ENCODE measurements at places on chromosomes 12 and 14.

- DNase-seq = no peak
Observed at GRCh38 chr14:105622329-105622955, 96.1 kb downstream of the TMEM121 start.

- peak; percentile 37 for DNase-seq
Observed at GRCh38 chr14:75906680-75907280, 75.0 kb downstream of the TGFB3 start.

GRCh38 chr12:68016136-68016535 lies 26.9 kb downstream of the IFNG-AS1 start:
- DNase-seq = no peak

GRCh38 chr14:51458563-51458955 lies 193.2 kb upstream of the FRMD6 start:
- no peak for DNase-seq

DNA sequence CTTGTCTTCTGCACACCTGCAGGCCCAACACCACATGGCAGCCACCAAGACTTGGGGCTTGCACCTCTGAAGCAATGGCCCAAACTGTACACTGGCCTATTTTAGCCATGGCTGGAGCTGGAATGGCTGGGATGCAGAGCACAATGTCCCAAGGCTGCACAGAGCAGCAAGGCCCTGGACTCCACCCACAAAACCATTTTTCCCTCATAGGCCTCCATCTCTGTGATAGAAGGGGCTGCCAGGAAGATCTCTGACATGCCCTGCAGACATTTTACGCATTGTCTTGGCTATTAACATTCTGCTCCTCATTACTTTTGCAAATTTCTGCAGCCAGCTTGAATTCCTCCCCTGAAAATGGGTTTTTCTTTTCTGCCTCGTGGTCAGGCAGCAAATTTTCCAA lies 22.1 kb downstream of the ATXN7L3B start:
- no peak for DNase-seq

DNA sequence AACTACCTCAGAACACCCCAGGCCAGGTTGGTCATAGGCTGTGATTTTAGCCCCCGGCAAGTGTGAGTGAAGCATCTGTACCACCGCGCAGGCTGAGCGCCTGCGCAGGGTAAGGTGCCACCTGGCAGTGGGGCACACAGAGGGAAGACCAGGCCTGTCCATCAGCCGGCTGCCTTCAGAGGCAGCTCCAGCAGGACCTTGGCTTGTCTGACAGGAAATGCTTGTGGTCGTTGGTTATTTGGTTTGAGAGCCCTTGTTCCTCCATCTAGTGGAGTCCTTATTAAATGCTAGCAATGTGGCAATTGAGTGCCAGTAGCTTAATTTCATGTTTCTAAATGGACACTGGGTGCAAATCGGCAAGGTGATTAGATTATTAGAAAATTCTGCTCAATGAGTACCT lies 27.5 kb downstream of the SLC25A29 start:
- DNase-seq = no peak

DNA sequence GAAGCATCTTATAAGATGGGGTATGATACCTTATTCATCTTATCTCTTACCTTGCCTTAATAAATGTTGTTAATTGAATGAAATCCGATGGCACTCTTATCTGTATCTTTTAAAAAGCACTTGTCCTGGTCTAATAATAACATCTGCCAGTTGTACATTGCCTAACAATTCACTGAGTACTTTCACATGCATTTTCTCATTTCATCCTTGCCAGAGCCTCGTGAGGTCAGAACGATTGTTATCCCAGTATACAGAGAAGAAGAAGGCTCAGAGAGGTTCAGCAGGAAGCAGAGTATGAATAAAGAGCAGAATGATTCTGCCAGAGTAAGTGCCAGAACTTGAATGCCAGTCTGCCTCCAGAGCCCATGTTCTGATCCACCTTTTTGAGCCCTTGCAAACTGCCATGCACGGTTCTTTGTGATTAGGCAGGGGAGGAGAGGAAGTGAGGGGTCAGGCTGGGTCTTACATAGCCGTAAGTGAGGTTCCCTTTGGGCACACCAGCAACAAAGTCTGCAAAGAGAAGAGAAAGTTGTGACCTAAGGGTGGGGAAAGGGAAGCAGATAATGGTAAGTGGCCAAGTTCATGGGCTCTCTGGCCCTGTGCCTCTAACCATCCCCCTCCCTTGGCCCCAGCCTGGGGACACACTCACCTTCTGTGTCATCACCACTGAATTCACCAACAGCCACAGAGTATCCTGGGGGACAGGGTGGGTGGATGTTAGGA lies 11.7 kb downstream of the ITGA5 start:
- no peak for DNase-seq

DNA sequence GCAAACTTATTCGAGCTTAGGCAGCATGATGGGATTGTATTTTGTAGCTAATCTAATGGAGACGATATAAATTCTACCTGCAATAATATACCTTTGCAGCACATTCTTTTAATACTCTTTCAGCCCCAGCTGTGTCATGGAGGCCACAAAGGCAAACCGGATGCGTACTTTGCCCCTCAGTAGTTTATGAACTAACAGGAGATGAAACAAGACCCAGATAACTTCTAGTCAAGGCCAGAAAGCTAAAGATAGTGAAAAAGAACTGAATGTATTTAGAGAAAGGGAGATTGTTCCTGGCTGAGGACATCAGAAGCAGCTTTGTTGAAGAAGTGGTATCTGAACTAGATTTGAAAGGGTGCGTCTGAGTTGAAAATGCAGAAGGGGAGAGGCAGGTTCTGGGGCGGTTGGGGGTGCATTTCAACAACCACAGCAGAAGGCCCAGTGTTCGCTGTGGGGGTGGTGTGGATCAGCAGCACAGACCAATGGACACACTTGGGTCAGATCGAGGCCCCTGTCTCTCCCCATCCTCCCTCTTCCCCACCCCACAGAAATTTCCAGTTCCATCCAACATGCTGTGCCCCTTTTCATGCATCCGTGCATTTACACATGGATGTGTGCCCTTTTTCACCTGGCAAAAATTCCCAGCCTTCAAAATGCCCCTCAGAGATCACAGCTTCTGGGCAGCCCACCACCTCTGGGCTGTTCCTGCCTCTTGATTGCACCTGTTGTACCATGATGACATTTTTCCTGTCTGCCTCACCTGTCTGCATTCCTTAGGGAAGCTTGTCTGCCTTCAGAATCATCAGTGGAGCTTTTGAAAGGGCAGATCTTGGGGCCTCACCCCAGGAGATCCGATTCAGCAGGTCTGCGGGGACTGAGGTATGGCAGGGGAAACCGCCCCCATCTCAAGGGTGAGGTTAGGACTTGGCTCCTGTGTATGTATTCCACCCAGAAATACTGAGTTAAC lies 2.2 kb downstream of the ZNF839 start:
- no peak for DNase-seq

GRCh38 chr14:54104601-54105145 lies 148.0 kb upstream of the BMP4 start:
- no peak for DNase-seq

GRCh38 chr14:22497671-22498093 lies 91.3 kb downstream of the DAD1 start:
- DNase-seq = no peak

DNA sequence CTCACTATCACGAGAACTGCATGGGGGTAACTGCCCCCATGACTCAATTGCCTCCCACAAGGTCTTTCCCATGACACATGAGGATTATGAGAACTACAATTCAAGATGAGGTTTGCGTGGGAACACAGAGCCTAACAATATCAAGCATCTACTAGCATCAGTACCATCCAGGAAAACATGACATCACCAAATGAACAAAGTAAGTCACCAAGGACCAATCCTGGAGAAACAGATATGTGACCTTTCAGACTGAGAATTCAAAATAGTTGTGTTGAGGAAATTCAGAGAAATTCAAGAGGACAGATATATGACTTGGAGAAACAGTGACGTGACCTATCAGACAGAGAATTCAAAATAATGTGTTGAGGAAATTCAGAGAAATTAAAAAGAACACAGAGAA lies 65.8 kb upstream of the TMTC2 start:
- DNase-seq = no peak

DNA sequence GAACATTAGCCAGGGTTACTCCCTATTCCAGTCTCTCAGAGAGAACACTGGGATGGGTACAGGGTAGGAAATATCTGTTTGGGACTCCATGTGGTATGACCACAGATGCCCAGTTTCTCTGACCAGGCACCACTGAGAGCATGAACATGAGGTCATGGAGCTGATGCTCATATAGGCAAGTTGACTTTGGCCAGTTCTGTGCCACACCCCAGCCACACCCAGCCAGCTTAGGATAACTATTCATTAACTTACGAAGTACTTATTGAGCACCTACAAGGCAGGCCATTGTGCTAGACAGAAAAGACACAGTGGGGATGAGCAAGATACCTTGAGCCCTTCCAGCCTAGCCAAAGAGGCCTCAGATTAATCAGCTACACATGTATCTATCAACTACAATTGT lies 262.5 kb downstream of the DPF3 start:
- no peak for DNase-seq

- no peak for DNase-seq
Observed at GRCh38 chr12:114405519-114406271, at the start of gene TBX5. Gene TBX5 (minus strand): TSS chr12:114406144. CDS start chr12:114403898, 2,246 bp downstream.

DNA sequence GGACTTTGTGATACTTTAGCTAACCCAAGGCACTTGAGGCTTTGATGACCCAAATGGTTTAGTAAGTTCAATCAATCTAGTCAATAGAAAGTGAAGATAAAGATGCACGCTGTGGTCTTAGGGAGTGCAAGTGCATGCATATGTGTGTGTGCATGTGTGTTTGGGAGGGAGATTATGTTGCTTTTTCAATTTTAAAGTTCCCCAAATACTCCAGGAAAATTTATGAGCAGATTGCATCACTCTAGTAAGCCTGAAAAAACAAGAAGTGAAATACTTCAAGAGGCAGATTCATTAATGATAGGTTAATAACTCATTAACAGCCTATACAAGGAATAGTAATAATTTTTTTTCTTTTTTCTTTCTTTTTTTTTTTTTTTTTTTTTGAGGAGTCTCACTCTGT lies 12.4 kb upstream of the SIX1 start:
- DNase-seq = no peak

DNA sequence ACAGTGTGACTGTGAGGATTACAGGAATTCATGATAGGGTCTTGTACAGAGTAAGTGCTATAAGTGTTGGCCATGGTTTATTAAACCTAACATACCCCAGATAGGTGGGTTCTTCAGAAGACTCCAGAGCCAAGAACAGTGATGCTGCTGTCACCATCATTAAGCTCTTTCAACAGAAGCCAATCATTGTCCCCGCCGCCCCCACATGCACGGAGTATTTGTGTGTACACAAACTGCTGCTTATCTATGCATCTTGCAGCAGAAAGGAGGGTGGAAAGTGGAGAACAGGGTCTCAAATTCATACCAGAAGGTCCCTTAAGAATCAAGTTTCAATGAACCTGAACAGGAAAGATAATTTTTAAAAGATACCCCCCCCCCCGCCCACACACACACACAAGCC lies 51.2 kb downstream of the TMCC3 start:
- no peak for DNase-seq

DNA sequence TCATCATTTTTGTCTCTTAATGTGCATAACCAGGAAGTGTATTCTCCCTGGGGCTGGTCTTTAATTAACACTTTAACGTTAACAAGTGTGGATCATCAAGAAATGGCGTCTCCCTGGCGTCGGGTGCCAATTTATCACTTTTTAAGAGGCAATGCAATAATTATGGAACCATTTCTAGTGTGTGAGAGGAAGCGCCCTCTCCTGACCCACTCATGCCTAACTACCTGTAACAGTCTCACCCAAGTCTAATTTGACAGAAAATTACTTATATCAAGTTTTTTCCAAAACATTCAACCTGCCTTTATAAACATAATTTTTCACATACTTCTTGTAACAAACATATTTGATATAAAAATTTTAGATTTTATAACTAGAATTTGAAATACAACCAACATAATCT lies 905.3 kb upstream of the MDGA2 start:
- DNase-seq = no peak

DNA sequence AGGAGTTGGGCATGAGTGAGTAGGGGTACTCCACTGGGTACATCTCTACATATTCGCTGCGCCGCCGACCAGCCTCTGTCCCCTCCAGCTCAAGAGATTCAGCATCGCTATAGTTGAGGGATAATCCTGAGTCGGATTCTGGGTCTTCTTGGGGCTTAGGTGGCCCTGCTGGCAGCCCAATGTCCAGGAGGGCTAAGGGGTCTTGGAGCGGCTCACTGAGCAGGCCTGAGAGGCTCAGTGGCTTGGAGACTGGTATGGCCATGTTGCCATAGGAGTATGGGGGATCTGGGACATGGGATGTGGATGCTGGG lies 7.9 kb downstream of the NFE2 start:
- DNase-seq = no peak

- peak; percentile 54 for DNase-seq
Observed at GRCh38 chr14:91373591-91374254, 43.9 kb downstream of the CCDC88C start.

DNA sequence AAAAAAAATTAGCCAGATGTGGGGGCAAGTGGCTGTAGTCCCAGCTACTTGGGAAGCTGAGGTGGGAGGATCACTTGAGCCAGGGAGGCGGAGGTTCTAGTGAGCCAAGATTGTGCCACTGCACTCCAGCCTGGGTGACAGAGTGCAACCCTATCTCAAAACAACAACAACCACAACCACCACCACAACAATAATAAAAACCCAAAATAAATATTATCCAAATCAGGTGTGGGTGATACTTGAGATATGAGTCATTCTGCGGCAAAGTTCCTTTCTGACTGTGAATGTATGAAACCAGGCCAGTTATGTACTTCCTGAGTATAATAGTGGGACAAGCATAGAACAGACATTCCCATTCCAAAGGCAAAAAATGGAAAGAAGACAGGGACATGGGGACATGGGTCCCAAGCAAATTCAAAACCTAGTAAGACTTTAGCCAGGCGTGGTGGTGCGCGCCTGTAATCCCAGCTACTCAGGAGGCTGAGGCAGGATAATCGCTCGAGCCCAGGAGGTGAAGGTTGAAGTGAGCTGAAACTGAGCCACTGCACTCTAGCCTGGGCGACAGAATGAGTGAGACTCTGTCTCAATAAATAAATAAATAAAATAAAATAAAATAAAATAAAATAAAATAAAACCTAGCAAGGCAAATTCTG lies 9.7 kb upstream of the ERC1 start:
- no peak for DNase-seq

GRCh38 chr12:24845615-24846014 lies 103.3 kb downstream of the BCAT1 start:
- DNase-seq = no peak

- DNase-seq = no peak
Observed at GRCh38 chr12:131592972-131593371, 117.9 kb upstream of the SFSWAP start.

DNA sequence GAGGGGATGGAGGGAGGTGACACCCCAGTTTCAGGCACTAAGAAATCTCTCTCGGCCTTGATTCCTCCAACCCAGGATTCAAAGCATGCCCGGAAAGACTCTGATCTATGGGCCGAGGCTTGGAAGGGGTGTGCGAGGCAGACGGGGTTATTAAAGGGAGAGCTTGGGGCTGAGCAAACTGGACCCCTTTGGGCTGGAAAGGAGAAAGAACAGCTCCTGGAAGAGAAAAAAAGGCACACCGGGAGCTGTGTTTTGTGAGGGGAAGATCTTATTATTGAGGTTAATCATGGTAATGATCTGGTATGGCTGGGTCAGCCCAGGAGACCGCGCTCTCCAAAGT lies 5.7 kb upstream of the HOXC4 start:
- no peak for DNase-seq
